ENCODE measurements at places on chromosomes 12 and 14.

DNA sequence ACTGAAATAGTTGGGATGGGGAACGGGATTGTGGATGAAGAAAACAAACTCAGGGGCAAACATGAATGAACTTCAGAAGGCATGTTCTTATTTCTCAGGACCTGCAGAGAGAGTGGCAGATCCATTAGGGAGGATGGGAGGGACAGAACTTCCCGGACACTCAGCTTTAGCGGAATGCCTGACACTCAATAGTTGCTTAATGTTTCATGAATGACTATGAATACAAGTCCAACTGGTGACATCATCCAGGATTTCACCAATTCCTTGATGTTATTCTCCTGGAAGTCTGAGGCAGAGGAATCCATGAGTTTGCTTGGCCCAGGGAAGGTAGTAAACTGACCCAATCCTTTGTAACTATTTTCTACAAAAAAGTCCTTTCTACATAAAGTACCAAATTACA lies 37.8 kb upstream of the LRRC10 start:
- DNase-seq: no peak

DNA sequence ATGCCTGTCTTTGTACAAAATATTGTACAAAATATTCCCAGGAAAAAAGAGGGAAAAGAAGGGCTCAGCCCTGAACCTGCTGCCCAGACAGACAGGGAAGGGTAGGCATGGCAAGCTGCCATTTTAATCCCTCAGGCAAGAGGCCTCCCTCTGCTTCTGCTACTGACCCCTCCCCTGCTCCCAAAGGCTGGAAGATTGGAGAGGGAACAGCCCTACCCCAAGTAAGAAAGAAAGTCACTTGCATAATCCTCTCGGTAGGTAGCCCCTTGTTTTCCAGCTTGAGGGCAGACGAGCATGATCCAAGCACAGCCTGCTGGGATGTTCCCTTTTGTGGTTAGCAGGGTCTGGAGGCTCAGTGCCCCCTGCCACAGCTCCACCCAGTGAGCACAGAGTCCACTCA lies 20.7 kb downstream of the ADCY6 start:
- no peak for DNase-seq

DNA sequence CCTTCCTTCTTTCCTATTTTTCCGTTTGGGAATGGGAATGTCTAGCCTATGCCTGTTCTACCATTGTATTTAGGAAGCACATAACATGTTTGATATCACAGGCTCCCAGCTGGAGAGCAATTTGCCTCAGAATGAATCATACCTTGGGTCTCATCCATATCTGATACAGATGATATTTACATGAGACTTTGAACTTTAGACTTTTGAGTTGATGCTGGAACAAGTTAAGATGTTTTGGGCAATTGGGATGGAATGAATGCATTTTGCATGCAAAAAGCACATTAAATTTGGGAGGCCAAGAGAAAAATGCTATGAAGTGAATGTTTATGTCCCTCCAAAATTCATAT lies 61.9 kb upstream of the BEGAIN start:
- DNase-seq: no peak

DNA sequence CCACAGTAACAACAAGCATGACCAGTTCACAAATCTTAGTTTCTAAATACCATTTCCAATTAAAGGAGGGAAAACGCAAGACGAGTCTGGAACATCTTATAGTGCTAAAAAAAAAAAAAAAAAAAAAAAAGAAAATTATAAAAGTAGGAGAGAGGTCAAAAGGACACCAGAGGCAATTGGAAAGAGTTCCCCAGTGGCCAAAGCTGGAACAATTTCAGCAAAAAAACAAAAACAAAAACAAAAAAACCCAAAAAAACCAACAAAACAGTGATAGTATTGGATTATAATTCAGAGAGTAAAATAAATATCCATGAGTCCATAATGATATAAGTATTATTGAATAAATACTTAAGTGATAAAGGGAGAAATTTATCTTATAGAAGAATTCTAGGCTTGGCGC lies 10.3 kb upstream of the NAP1L1 start:
- no peak for DNase-seq

DNA sequence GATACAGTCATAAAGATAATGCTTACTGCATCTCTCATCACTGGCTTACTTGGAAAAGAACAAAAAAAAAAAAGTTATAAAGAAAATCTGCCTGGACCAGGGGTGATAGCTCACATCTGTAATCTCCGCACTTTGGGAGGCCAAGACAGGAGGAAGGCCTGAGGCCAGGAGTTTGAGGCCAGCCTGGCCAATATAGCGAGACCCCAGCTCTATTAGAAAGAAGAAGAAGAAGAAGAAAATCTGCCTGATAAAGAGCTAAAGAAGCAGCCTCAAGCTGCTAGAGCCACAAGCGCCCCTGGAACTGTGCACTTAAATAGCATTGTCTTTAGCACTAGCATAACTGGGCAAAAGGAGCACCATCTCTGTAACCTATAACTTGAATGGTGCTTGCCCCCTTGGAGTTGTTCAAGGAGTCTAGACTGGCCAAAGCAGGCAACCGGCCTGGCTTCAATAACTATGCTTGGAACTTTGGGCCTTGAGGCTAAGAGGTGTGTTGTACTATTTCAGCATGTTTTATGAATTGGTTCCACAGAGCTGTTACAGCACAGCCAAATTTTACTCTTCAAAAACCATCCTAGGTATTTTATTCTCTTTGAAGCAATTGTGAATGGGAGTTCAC lies 53.2 kb downstream of the SINHCAF start:
- no peak for DNase-seq

- DNase-seq: no peak
Measured at GRCh38 chr12:94143438-94143837, 4.9 kb upstream of the PLXNC1 start.

DNA sequence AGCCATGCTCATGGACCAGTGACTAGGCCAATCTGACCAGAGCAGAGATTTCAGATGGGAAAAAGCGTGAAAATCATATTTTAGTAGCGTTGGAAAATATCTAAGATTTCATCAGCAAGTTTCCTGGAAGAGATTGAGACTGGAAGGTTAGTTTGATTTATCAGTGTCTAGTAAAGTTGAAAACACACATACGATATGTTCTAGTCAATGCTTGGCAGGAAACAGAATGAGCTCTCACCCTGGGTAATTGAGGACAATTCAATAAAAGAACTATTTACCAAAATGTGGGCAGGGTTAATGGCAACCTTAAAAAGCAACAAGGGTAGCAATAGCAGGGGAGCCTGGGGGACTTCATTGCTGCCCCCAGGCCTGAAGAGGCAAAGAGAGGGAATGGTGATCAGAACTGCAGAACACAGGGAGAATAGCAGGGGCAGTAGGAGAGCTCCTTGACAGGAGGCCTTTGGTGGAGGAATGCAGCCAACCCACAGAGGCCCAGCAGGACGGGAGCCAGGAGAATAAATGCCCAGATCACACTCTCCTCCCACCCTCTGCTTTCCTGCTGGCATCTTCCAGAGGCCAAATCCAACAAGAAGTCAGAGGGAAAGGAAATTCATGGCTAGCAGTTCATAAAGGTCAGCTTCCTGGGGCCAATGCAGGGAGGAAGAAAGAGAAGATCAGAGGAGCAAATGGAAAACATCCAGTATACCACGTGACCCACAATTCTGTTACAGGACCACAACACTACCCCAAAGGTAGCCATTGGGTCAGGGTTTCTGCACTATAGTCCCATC lies 27.6 kb upstream of the LRP6 start:
- DNase-seq: no peak

DNA sequence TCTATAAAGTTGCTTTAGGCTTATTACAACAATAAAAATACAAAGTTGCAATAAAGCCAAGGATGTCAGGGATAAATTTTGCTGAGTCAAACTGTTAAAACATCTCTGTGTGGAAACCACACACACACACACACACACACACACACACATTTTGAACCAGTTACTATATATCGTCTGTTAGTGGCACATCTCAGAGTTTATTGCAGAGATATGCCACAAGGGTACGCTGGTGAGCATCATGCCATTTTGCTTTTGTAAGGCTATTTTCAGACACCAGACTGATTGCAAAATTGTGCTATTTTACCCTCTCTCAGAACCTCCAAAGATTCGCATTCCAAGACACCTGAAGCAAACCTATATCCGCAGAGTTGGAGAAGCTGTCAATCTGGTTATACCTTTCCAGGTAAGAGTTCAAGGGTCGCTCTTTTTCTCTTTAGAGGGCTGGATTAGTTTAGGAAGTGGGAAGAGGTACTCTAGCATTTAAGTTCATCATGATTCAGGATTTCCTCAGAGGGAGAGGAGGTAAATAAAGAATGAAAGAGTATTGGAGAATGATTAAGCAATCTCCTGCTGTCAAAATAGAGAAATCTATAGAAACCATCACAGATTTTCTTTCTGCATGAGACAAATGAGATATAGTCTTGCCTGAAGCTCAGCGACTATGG lies 27.3 kb upstream of the CHPT1 start:
- DNase-seq: no peak

DNA sequence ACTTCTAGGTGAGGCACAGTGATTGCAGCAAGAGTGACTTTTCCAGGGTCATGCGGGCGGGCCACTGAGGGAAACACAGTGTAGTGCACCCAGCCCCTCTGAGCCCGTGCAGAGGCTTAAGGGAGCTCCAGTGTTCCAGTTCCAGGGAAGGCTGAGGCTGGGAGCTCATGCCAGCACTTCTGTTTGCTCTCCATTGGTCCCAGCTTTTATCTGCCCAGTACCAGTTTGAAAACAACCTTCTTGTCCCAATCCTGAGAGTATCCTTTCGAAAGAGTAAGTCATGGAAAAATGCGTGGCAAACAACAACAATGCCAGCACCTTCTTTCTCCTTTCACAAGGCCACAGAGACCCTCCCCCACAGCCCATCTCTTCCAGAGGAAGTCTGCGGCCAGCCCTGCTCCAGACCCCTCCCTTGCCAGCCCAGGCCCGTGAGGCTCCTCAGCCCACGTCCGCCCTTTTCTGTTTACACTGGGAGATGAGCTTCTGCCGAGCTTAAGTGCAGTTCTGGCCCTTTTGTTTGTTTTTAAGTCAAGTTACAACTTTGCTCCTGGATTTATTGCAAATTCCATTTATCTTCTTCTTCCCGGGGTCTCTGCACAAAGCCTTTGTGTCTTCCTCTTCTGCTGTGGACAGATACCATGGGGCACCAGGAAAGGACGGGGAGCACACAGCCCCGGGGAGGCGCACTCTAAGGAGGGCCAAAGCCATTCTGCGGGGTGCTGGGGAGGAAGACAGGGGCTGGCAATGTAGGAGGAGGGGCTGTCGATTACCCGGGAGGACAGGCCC lies 185.6 kb downstream of the ZFP36L1 start:
- no peak for DNase-seq

- no peak for DNase-seq
Measured at GRCh38 chr14:75452900-75453816, 25.3 kb downstream of the JDP2 start.

DNA sequence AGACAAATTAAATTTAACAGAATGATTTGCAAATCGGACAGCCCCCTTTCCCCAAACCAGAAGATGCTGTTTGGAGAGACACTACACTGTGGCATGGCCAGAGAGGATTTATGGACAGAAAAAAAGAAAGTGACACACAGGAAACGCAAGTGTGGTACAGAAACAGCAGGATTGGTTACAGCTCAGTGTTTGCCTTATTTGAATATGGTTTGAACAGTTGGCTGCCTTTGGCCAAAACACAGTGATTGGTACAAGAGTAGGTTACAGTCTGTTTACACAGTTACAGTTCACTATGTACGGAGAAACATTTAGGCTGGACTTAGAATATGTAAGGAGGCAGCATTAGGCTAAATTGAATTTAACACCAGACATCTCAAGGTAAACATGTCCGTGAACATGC lies 335.3 kb downstream of the NPAS3 start:
- no peak for DNase-seq

DNA sequence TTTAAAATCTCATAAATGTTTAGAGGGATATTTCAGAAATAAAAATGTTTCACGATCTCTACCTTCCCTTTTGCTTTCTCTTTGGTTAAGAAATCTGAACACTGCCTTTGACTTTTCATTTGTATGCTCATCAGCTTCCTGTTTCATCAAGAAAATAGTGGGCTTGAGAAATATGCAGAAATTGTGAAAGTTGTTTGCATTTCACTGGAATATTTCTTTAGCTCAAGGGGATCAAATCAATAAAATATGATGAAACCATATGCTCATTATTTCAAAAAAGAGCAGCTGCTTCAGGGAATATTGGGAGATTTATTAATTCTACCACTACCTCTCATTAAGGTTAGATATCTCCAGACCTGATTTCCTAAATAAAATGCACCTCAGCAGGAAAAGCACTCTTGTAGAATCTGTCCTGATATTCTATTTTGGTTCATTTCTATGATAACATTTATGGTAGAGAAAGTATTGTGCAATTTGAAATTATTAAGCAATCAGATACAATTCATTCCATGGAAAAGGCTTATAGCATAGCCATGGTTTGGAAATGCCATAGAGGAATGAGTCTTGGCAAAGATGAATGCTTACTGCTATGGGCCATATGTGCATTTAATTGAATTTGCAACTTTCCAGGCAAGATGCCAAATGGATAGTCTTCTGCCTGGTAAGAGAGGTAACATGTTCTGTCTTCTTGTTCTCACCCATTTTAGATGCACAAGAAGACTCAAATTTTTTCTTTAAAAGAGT lies 212.6 kb upstream of the SLC16A7 start:
- DNase-seq: no peak

DNA sequence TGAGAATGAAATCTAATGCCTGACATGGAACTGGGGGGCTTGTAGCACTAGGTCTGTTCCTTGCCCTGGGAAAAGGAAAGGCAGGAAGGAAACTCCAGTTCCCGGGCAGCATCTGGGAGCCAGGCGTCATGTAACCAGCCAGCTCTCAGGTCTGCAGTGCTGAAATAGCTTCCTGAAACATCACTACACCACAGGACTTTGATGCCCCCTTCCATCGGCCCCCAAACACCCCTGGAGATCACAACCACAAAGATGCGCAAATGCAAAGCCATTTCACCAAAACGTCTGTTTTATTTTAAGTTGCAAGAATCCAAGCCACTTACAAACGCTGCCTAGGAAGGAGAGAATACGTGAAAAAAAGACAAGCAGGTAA lies 40.9 kb downstream of the KCTD10 start:
- DNase-seq: no peak

DNA sequence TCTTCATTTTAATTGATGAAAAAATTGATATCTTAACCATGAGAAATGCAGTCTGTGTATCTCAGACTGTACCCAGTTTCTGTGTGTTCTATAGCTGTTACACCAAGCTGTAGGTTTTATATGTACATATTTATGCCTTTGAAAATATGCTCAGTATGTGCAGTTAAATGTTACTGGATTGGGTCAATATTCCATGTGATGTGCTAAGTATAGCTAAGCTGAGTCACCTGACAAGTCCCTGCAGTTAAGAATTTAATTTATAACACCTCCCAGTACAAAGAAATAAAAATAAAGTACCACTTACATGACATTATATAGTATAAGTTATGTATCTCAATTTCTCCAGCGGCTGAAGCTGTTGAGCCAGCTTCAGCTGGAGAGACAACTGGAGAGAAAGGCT lies 984.0 kb downstream of the GALC start:
- DNase-seq: no peak

DNA sequence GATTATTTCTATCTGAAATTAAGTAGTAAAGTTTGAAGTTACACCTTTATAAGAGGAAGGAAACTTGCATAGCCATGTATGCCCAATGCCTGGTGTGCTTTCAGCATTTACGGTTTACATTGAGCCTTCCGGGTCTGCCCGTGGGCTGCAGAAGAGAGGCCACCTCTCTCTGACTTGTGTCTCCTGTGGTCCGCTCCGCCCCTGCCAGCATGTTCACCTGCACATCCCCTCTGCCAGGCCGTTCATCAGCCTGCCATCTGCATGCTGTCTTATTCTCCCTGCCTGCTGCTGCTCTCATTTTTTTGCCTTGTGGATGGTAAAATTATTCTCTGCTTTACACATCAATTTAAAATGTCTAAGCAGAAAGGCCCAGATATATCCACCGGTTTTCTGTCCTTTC lies 41.5 kb upstream of the DYNC1H1 start:
- no peak for DNase-seq
